Stimulated activated CD8-positive, alpha-beta memory T cell treated with anti-CD3 and anti-CD28 coated beads, Interleukin-4, amount 100 ng/mL, for 1 hour (primary cell): ENCODE measurements at places on chromosomes 11 and 22.

GRCh38 chr11:60592601-60593000, 77.4 kb downstream of the MS4A13 start:
- DNase-seq: no peak

DNA sequence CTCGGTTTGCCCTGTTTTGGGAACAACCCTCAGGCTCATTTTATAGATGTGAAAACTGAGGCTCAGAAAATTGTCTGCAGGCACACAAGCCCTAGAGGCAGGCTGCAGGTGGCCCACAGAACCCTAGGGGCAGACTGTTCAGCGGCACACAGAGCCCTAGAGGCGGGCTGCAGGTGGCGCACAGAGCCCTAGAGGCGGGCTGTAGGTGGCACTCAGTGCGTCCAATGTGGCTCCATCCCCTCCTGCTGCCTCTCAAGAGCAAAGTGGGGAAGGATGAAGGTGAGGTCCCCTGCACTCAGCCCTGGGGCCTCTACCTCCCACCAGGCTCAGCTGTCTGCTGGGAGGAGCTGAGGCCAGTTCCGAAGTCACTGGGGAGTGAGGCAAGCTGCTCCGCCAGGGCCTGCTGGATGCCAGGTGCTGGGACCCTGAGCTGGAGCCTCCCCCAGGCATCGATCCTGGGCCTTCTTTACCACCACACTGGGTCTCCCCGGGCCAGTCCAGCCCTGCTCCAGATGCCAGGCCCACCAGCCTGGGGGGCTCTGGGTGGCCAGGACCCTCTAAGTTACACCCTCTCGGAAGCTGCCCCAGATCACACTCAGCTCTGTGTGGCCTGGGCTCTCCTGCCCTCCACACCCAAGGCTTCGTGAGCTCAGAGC, 2.3 kb downstream of the ACY3 start:
- DNase-seq: no peak

- DNase-seq: no peak
Observed at GRCh38 chr11:62680825-62681240, 2.0 kb upstream of the UBXN1 start.

- DNase-seq: no peak
Observed at GRCh38 chr22:47591016-47591415, 828.6 kb downstream of the TBC1D22A start.

GRCh38 chr11:103279821-103280220, 170.6 kb downstream of the DYNC2H1 start:
- no peak for DNase-seq

DNA sequence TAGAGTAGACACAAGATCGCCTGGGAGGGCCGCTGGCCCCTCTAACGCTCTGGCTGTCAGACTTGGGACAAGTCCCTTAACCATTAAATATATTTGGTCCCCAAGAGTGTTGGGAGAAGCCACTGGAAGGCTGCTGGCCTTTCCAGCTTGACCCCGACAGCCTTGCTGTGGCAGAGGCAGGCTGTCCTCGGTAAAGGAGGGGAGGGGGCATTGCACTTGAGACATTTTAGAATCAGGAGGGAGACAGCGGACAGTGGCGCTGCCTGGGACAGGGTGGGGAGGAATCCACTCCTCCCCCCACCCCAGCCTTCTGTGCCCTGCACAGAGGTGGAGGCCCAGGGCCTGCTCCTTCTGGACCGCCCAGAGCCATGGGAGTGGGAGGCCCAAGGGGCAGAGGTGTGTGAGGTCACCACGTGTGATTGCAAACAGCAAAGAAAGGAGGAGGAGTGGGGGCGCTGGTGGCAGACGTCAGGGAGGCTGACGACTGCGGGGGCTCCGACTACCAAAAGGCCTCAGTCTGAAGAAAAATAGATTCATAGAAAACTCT, 28.9 kb downstream of the APOL1 start:
- DNase-seq: no peak

- no peak for DNase-seq
Observed at GRCh38 chr22:27122574-27122973, 465.2 kb downstream of the MIAT start.
